ENCODE measurements at places on chromosomes 5 and 9.
A peak's percentile ranks its signal among the peaks of the same experiment; 100 is the strongest.

- no peaks in the 10 kb centered on the region for H3K36me3 ChIP-seq
- DNase-seq = no peak
- no peaks in the 10 kb centered on the region for H3K4me1 ChIP-seq
These were observed 42.3 kb upstream of the MATR3 start for GRCh38 chr5:139251281-139251687.

DNA sequence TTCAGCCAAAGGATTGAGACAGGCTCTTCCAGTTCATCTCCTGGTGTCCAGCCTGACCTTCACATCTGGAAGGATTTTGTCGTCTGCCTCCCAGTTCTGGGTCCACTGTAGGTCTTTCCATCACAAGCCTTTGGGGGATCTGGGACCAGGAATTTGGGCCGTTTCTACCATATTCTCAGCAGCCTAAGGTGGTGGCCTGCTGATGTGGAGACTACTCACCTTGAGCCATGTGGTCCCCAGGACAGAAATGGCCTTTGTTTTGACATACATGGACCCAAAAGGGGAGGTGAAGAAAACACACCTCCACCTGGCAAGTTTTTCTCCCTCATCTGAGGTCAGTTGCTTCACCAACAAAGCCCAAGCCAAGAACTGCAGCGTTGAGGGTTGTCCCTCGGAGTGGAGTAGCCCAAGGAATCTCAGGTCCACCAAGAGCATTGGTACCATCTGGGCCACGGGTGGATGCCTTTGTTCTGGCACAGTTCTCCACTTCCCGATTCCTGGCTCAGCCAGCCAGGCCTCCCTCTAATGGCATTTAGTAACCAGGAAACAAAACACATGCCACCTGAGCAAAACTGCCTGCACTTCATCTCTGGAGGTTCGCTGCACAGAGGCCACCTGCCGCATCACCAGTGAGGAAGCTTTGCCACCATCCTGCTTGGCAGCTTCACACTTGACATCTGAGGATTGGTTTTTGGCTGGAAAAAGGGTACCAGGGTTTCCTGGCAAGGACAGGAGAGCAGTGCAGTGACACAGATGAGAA lies 24.7 kb downstream of the AMBP start:
- no peaks in the 10 kb centered on the region for H3K4me1 ChIP-seq
- no peaks in the 10 kb centered on the region for H3K27me3 ChIP-seq
- no peak for DNase-seq
- H3K36me3 ChIP-seq = no peaks in the 10 kb centered on the region

GRCh38 chr5:42715785-42716184 lies 40.8 kb upstream of the CCDC152 start:
- no peaks in the 10 kb centered on the region for H3K4me1 ChIP-seq
- no peaks in the 10 kb centered on the region for H3K27me3 ChIP-seq
- DNase-seq = no peak

DNA sequence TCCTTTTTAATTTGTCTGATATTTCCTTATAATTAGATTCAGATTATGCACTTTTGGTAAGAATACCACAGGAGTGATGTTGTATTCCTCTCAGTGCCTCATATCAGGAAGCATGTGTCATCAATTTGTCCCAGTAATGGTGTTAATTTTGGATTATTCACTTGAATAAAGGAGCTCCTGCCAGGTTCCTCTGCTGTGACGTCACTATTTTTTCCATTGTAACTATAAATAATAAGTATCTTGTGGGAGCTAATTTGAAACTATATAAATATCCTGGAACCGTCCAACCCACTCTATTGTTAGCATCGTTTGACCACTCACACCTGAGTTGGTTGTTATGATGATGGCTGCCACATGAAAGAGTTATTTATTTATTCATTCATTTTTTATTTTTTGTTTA lies 107.9 kb downstream of the INVS start:
- H3K4me1 ChIP-seq = peaks cover 4% of the 10 kb centered on the region
- no peaks in the 10 kb centered on the region for H3K36me3 ChIP-seq
- no peaks in the 10 kb centered on the region for H3K27me3 ChIP-seq
- no peak for DNase-seq

DNA sequence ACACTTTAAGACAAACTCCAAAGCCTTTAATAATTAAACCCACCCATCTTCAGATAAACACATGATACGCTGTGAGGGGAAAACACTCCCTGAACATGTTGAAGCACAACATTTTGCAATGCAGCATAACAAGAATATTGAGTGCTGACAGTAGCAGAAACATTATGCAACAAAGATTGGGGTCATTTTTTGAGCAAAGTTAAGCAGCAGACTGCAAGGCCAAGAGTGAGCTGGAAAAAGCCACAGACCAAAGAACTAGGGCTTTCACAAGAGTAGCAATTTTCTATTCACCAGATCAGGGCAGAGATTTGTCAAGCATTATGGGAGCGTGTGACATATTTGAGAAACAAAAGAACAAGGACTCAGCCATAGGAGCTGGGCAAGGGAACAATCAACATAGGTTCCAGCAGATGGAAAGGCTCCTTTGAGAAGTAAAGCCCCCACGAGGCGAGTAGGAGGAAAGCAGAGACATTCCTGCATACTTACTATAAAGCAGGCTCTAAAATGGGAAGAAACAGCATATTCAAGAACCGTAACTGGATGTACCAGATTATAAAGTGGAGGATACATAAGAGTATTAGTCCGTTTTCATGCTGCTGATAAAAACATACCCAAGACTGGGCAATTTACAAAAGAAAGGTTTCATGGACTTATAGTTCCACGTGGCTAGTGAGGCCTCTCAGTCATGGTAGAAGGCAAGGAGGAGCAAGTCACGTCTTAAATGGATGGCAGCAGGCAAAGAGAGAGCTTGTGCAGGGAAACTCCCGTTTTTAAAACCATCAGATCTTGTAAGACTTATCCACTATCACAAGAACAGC lies 4.8 kb upstream of the TTC23L start:
- H3K4me1 ChIP-seq = no peaks in the 10 kb centered on the region
- no peaks in the 10 kb centered on the region for H3K27me3 ChIP-seq
- no peak overlapping the region for H3K27ac ChIP-seq
- H3K4me3 ChIP-seq = no peak overlapping the region

- peaks cover 94% of the 10 kb centered on the region for H3K4me1 ChIP-seq
- H3K27me3 ChIP-seq = no peaks in the 10 kb centered on the region
- peak overlapping the region; percentile 48 for H3K4me3 ChIP-seq
- H3K36me3 ChIP-seq = peaks cover 49% of the 10 kb centered on the region
These were observed 17.5 kb downstream of the TNIP1 start for GRCh38 chr5:151063142-151063989.

GRCh38 chr9:94014920-94015319 lies 59.8 kb upstream of the BARX1 start:
- no peak overlapping the region for H3K4me3 ChIP-seq
- no peaks in the 10 kb centered on the region for H3K27me3 ChIP-seq
- H3K27ac ChIP-seq = no peak overlapping the region
- no peaks in the 10 kb centered on the region for H3K4me1 ChIP-seq
- no peaks in the 10 kb centered on the region for H3K36me3 ChIP-seq

GRCh38 chr5:172798422-172799215 lies 27.6 kb upstream of the DUSP1 start:
- H3K4me1 ChIP-seq = peaks cover 27% of the 10 kb centered on the region
- no peak overlapping the region for H3K4me3 ChIP-seq
- no peaks in the 10 kb centered on the region for H3K27me3 ChIP-seq

DNA sequence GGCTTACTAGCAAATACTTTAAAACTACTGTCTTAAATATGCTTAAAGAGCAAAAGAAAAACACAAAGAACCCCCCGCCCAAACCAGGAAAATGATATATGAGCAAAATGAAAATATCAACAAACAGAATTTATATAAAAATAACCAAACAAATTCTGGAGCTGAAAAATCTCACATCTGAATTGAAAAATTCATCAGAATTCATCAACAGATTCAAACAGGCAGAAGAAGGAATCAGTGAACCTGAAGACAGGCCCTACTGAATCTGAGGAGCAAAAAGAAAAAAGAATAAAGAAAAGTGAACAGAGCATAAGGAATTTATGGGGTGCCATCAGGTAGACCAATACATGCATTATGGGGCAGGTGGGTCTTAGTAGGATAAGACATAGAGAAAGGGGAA lies 49.8 kb upstream of the SPTLC1 start:
- H3K4me1 ChIP-seq = no peaks in the 10 kb centered on the region
- no peak overlapping the region for H3K27ac ChIP-seq
- no peaks in the 10 kb centered on the region for H3K27me3 ChIP-seq

DNA sequence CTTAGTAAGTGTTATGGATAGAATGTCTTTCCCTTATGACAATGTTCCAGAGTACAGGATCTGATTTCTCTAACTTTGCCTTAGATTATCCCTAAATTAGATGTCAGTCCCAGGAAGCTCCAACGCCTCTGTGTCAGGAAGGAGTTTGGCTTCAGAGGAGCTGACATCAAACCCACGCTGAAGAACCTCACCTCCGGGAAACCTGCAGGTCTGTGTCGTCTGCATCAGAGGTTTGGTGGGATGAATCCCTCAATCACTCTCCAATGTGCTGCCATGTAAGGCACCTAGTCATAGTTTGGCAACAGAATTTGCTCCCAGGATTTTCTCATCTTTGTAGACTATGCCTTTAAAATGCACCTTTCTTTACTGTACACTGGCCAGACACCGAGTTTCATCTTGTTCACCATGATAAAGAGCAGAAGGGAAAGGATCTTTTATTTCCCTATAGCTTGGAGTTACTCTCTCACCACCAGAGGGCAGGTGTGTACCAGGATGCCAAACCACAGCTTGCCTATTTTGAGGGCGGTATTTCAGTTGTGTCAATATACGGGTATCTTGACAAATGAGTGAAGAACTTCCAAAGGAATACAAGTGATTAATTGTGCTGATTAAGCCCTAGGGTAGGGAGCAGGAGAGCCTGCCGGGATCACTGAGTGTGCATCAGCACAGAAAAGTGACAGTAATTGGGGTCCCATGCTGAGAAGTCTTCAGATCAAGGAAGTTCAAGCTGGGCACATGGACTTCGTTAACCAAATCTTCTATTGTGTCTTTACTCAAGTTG lies 23.4 kb downstream of the MINAR2 start:
- peaks cover 3% of the 10 kb centered on the region for H3K4me1 ChIP-seq
- H3K27ac ChIP-seq = no peak overlapping the region
- H3K36me3 ChIP-seq = no peaks in the 10 kb centered on the region
- no peak for DNase-seq
- H3K27me3 ChIP-seq = no peaks in the 10 kb centered on the region

GRCh38 chr5:123455095-123455494 lies 31.9 kb upstream of the CEP120 start:
- no peak overlapping the region for H3K27ac ChIP-seq
- H3K4me3 ChIP-seq = no peak overlapping the region
- no peak for DNase-seq
- no peaks in the 10 kb centered on the region for H3K4me1 ChIP-seq

GRCh38 chr5:14715481-14715880 lies 51.0 kb downstream of the OTULIN start:
- H3K4me3 ChIP-seq = no peak overlapping the region
- H3K36me3 ChIP-seq = peaks cover 3% of the 10 kb centered on the region
- peak overlapping the region; percentile 71 for H3K27ac ChIP-seq
- H3K4me1 ChIP-seq = peaks cover 15% of the 10 kb centered on the region
- H3K27me3 ChIP-seq = no peaks in the 10 kb centered on the region

GRCh38 chr5:101585366-101585765 lies 682.3 kb upstream of the ST8SIA4 start:
- H3K27me3 ChIP-seq = no peaks in the 10 kb centered on the region
- H3K4me1 ChIP-seq = no peaks in the 10 kb centered on the region
- no peak for DNase-seq
